ENCODE measurements at places on chromosomes 1 and 21.

GRCh38 chr1:914131-914890 lies 9.4 kb upstream of the SAMD11 start:
- DNase-seq = no peak

GRCh38 chr1:48649880-48650279 lies 126.8 kb downstream of the BEND5 start:
- no peak for DNase-seq

GRCh38 chr1:225446595-225446960 lies 18.7 kb upstream of the LBR start:
- no peak for DNase-seq

DNA sequence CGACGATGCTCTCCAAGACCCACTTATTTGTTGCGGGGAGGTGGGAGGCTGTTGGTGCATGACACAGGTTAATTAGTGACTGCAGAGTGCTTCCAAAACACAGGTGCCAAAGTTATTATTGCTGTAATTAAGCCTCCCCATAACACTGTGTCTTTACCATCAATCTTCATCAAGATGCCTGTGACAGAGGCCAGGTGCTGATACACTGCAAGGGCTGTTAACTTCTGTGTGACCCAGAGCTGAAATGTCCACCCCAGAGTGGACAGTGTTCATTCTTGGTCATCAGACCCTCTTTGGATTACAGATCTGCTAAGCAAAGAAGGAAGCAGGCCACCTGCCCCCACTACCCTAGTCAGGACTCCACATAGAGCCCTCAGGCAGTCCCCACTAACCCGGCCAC lies 55.5 kb downstream of the CAPN8 start:
- DNase-seq = no peak

DNA sequence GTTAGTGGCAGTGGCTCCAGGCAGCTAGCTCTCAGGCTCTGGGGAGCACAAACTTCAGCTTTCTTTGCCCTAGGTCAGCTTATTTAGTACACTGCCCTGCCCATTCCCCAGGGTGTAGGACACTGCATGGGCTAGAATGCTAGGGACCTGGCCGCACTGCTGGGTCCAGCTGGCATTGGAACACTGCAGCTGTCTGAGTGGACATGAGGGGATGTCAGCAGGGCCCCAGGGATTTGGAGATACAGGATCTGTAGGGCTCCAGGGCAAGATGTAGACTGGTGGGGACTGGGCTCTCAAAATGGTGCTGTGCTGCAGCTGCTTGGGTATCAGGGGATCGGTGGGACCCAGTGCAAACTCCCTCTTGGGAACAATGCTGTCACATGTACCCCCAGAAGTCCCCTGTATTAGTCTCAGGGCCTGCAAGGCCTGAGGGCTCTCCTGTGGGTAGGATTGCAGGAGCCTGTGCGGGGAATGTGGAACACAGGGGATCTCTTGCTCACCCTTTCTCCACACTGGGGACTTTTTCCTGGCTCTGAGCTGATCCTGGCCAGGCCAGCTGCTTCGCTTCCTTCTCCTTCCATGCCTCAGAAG lies 25.2 kb upstream of the TTC22 start:
- no peak for DNase-seq

DNA sequence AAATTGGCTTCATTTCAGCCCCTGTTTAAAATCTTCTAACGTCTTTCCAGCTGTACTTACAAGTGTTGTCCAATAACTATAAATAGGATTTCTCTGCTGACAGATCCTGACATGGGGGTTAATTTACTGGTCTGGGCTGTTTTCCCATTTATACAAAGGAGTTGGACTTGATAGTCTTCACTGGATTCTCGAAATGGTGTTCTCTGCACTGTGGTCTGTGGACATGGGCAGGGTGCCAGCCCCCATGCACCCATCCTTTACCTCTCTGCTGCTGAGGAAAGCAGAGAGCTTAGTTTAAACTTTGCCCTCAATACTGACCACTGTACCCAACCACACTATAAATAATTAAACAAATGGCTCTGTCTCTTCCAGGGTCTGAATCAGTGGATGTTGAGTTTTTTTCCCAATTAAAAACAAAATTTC lies 5.2 kb downstream of the DIO1 start:
- peak; percentile 95 for DNase-seq

DNA sequence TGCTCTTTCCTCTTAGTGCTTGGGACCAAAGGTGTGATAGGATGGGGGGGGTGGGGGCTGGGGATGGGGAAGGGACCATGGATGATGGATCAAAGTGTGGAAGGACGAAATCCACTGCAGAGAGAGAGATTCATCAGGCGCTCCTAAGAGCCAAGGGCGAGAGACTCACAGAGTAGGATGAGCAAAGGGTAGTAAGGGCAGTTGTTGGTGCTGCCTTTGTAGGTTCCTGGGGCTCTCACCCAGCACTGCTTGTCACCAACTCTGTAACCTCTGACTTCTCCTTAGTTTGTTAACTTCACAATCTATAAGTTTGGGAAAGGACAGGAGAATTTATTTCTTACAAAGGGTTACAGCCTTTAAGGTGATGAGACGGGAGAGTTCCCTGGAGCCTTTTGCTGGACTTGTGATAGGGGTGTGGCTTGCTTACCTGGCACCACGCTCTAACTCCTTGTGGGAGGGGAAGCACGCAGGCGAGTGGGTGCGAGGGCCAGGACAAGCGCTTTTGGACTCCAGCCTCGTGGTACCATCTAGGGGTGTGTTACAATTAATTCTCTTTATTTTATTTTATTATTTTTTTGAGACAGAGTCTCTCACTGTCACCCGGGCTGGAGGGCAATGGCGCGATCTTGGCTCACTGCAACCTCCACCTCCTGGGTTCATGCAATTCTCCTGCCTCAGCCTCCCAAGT lies 1.6 kb upstream of the PDXK start:
- no peak for DNase-seq

DNA sequence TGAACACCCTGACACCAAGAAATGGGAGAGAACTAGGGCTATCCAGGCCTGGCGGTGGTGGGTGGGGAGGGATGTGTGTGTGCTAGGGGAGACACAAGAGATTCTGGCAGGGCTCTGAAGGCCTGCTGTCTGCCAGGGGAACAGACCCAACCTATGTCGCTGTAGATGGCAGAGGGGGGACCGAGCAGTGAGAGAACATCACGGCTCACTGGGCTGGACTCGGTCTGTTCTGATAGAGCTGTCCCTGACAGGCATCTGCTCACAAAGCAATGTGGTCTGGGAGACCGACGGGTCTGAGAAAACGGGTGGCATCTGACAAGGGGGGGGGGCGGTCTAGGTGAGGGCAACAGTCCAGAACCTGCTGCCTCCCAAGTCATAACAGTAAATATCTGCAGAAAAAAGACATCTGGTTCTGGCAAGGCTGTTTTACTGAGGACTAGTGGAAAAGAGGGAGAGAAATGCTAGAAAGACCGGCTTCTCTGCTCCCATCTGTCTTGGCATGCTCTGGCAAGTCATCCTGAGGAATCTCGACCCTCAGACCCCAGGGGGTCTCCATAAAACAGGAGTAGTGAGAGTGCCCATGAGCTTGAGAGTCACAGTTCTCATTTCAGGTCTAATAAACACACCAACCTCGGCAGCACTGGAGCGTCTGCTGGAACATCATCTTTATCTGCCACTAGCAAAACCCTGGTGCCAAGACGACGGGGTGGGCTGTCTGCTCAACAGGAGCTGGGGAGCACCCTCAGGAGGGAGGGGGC lies 36.5 kb downstream of the SLC66A1 start:
- no peak for DNase-seq

- peak; percentile 97 for DNase-seq
These were observed 133.4 kb upstream of the FGGY start for GRCh38 chr1:59163268-59164092.

DNA sequence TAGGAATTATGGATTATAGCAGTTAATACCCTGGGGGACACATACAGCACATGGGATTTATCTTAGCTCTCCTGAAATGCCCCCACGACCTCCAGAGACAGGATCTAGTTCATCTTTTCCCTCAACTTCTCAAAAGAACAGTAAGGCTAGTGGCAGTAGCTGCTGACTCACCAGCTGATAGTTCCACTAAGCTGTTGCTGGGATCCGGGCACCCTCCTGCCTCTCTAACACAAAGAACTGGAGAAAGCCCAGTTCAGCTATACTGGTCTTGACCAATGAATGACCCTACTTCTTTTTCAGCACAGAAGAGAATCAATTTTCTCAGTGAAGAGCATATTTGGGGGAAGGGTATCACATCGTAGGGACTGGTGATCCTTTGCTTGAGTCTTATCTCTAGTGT lies 84.1 kb downstream of the PGBD5 start:
- DNase-seq = no peak

DNA sequence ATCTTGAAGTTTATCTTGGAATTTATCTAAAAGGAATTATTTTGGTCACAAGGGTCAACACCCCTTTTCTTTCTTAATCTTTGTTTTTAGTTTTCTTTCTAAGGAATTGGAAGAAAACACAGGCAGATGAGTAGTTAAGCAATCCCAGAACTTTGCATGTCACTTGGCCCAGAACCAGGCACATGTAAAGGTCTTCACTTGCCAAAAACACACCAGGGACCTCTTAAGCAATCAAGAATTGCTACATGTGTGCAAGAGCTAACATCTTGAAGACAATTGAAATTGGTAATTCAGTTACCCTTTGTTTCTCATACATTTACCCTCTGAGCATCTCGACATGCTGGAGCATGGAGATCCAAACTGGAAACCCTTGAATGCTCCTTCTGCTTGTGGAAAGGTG lies 114.2 kb downstream of the ZC3H11B start:
- peak; percentile 59 for DNase-seq

DNA sequence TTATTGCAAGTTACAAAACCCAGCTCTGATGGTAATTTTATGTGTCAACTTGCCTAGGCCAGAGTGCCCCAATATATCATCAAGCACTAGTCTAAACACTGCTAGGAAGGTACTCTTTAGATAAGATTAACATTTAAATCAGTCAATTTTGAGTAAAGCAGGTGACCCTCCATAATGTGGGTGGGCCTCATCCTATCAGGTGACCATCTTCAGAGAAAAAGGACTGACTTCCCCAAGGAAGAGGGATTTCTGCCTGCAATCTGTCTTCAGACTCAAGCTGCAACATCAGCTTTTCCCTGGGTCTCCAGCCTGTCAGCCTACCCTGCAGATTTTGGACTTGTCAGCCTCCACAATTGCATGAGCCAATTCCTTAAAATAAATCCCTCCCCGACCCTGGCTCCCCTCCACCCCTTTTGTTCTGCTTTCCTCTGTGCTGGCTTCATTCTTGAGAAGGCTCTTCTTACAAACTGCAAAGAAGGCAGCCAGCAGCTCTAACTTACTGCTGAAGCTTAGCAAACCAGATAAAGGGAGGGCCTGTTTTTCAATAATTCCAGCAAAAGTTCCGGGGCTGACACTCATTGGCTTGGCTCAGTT lies 56.4 kb upstream of the RUNX3 start:
- no peak for DNase-seq

DNA sequence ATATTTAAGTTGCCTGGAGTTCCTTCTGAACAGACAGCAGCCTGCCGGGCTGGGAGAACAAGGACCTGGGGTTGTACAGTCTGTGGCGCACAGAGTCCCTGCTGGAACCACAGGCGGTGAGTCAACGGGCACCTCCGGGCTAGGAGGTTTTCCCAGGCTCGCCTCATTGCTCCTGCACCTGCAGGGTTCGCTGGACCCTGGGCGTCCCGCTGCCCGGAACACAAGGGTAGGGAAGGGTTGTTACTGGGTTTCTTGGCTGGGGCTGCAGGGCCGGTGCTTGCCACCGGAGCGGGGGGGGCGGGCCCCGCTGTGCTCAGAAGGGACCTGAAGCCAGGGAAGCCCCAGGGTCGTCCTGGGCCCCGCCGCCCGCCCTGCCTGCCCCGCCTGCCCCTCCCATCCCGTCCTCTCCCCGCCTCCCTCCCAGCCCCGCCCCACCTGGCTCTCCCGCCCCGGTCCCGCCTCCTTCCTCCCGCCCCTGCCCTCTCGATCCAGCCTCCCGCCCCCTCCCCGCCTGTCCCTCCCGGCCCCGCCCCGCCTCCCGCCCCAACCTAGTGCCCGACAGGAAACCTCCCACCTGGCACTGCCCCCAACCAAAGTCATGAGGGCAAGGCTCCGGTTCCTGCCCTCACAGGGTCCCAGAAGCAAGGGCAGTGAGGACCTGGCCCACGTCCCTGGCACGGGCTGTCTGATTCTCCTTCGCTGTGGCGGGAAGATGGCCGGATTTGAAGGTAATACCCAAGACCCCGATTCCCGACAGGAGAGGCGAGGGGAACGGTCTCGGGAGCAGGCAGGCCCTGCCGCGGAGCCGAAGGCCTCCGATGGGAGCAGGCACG lies 6.8 kb downstream of the JMJD4 start:
- DNase-seq = peak; percentile 42

GRCh38 chr1:112715264-112716053 lies at the start of gene PPM1J:
Gene PPM1J (minus strand): TSS chr1:112715332. CDS start chr1:112715301, 31 bp downstream.
- peak; percentile 85 for DNase-seq

- DNase-seq = no peak
These were observed 71.1 kb downstream of the LAMC1 start for GRCh38 chr1:183094351-183094750.

DNA sequence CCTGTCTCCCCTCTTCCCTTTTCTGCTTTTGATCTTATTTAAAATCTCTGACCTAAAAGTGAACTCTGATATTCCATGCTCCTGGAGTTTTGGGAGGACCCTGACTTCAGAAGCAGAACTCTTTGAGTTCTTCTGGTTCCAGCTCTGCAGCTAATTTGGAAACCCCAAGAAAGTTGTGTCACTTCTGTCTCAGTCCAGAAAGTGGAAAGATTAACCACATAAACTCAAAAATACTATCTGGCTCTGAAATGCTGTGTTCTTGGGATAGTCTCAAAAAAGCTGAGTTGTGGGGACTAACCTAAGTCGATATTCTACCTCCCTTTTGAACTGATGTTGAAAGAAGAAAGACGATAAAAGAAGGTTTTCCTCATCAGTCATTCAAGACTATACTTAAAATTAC lies 59.8 kb downstream of the ITPKB start:
- no peak for DNase-seq

GRCh38 chr21:35231090-35231489 lies 182.0 kb upstream of the RUNX1 start:
- no peak for DNase-seq

DNA sequence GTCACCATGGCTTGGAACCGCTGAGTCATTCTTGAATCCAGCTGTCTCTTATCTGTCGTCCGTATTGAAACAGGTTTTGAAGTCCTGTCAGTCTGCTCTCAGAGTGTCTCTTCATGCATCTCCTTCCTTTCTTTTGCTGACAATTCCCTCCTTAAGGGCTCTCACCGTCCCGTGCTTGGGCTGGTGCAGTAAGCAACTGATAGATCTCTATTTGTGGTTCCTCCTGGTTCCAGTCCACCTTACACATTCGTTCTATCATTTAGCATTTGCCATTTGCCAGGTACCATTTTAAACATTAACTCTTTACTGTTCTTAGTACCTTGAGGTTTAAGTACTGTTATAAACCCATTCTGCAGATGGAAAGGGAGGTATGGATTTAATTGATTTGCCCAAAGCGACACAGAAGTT lies 88.9 kb downstream of the DYRK1A start:
- DNase-seq = no peak

- DNase-seq = no peak
These were observed 27.3 kb downstream of the ZBTB8OS start for GRCh38 chr1:32622806-32623681.
